ENCODE measurements at places on chromosomes 4 and X. TPM values are rescaled to one million over a fixed set of nuclear protein-coding genes. Genes with fewer than 3 reads are reported as not detected.

The TBC1D19 gene
- 3.4 TPM for polyA plus RNA-seq

The NPY1R gene
- polyA plus RNA-seq = 0.07 TPM

The H2BW2 gene
- not detected for polyA plus RNA-seq

The RRH gene
- 0.20 TPM for polyA plus RNA-seq

The NDP gene
- not detected for polyA plus RNA-seq

The GPRASP2 gene
- 2.4 TPM for polyA plus RNA-seq

The ADRA2C gene
- polyA plus RNA-seq = 1.6 TPM

The LETM1 gene
- 21.7 TPM for polyA plus RNA-seq

The NEIL3 gene
- 0.28 TPM for polyA plus RNA-seq

The NKX6-1 gene
- not detected for polyA plus RNA-seq

The TEX28 gene
- polyA plus RNA-seq = not detected
